ENCODE measurements at places on chromosomes 5 and 9.

GRCh38 chr5:157157293-157157891 is 8.7 kb downstream of the GARIN3 start:
- no peak for DNase-seq

- DNase-seq = no peak
These were observed 100.9 kb downstream of the ST8SIA4 start for GRCh38 chr5:100802208-100802607.

DNA sequence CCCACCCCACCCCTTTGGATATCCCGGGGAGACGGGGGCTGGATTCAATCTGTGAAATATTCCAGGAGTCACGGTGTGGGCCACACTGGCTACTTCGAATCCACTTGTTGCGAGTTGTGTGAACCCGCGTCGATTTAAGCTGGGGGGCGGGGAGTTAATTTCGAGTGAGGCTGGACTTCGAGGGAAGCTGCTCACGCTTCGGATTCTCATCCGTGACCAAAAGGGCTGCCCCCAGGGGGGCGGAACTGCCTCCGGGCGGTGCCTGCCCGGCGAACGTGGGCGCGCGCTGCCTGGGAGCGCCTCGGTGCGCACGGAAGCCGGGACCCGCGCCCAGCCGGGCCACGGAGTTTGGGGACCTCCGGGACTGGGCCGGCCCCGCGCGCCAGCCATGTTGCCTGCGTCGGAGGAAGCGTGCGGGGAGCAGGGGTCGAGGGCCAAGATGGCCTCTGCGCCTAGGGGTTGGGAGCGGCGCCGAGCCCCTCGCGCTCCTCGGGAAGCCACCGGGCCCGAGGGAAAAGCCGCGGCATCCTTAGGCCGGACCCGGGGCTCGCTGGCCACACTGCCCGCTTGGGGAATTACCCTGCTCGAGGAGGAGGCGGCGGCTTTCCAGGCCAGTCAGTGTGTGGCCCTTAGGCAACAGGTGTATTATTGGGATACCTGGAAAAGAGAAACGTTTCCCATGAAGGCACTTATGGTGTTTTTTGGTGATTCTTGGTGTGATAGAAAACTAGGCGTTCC is 975 bp downstream of the OCLN start:
- DNase-seq = peak; percentile 63

GRCh38 chr5:180197016-180197702 is 11.9 kb downstream of the RASGEF1C start:
- DNase-seq = no peak

DNA sequence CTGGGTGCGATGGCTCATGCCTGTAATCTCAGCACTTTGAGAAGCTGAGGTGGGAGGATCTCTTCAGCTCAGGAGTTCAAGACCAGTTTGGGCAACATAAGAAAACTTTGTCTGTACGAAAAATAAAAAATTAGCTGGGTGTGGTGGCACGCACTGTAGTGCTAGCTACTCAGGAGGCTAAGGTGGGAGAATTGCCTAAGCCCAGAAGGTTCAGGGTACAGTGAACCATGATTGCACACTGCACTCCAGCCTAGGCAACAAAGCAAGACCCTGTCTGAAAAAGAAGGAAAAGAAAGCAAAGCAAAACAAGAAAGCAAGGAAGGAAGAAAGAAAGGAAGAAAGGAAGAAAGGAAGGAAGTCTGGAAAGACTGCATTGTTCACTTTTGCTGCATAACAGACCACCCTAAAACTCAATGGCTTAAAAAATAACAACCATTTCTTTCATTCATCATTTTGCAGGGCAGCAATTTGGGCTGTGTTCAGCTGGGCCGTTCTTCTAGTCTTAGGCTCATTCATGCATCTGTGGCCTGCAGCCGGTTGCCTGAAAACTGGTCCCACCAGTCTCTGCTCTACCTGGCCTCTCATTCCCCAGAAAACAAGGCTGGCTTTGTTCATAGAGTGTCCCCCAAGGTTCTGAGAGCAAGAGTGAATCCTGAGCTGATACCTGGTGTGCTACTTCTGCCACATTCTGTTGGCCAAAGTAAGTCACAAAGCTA is 82.4 kb upstream of the MIER3 start:
- no peak for DNase-seq
